Left cardiac atrium (tissue), 4 donors: ENCODE measurements at places on chromosomes 7 and 10. TPM values are rescaled to one million over a fixed set of nuclear protein-coding genes. Genes with fewer than 3 reads are reported as not detected.

The ADAM12 gene
- total RNA-seq, result 7.9 TPM

The PIK3AP1 gene
- total RNA-seq, result 10.5 TPM

The ZNF467 gene
- total RNA-seq, result 7.9 TPM

The TACC2 gene
- total RNA-seq, result 237 TPM

The TCAF1 gene
- 24.0 TPM for total RNA-seq

The C10orf67 gene
- 0.27 TPM for total RNA-seq

The EPHA1 gene
- 0.71 TPM for total RNA-seq

The IL2RA gene
- total RNA-seq, result 2.7 TPM

The BMPER gene
- 6.2 TPM for total RNA-seq

The SHOC2 gene
- total RNA-seq, result 43.0 TPM

The ALOX5 gene
- 11.9 TPM for total RNA-seq

The IFIT1B gene
- not detected for total RNA-seq

The UBTD1 gene
- total RNA-seq, result 22.6 TPM

The RBAK gene
- 7.1 TPM for total RNA-seq

The AKR1D1 gene
- total RNA-seq, result not detected

The CCL26 gene
- total RNA-seq, result 3.2 TPM

The COL26A1 gene
- not detected for total RNA-seq

The PDLIM1 gene
- 271 TPM for total RNA-seq

The LIPN gene
- not detected for total RNA-seq

The TMEM229A gene
- 0.71 TPM for total RNA-seq

The SPDYE2B gene
- not detected for total RNA-seq

The INSYN2A gene
- not detected for total RNA-seq

The CAV2 gene
- 244 TPM for total RNA-seq

The CYREN gene
- 28.8 TPM for total RNA-seq

The DKK1 gene
- total RNA-seq, result not detected

The RAPGEF5 gene
- 29.8 TPM for total RNA-seq

The ASAH2B gene
- 3.7 TPM for total RNA-seq

The CHAT gene
- total RNA-seq, result not detected

The SFMBT2 gene
- 11.4 TPM for total RNA-seq

The AHR gene
- 26.4 TPM for total RNA-seq

The DEPP1 gene
- 36.7 TPM for total RNA-seq
